Sigmoid colon (tissue), 7 donors: ENCODE measurements at places on chromosomes 12 and 14. TPM values are rescaled to one million over a fixed set of nuclear protein-coding genes. Genes with fewer than 3 reads are reported as not detected.

DNA sequence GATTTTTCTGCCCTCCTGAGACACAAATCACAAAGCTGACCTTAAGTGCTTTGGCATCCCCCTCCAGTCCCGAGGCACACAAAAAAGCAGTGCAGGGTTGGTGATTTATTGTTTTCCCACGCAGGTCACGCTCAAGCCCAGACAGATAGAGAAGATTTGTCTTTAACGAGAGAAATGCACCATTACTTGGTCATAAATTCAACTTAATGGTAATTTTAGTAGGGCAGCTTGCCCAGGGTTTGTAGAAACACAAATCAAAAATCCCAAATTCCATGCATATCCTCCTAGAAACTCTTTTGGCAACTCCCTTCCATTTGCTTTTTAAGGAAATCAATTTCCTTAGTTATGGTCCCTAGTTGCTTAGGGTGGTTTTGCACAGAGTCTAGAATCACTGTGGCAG is 132.6 kb downstream of the IGF1 start:
- H3K27me3 ChIP-seq, result no peaks in the 10 kb centered on the region
- no peaks in the 10 kb centered on the region for H3K36me3 ChIP-seq
- DNase-seq, result no peak

GRCh38 chr12:113351089-113351488 is 7.3 kb upstream of the PLBD2 start:
- H3K27ac ChIP-seq, result no peak overlapping the region
- DNase-seq, result no peak
- H3K4me1 ChIP-seq, result no peaks in the 10 kb centered on the region
- H3K27me3 ChIP-seq, result no peaks in the 10 kb centered on the region

GRCh38 chr12:44465139-44465538 is 411.0 kb downstream of the NELL2 start:
- no peak overlapping the region for H3K27ac ChIP-seq
- no peaks in the 10 kb centered on the region for H3K4me1 ChIP-seq
- no peaks in the 10 kb centered on the region for H3K36me3 ChIP-seq
- no peaks in the 10 kb centered on the region for H3K27me3 ChIP-seq
- H3K4me3 ChIP-seq, result no peak overlapping the region

The GPR132 gene
- 1.8 TPM for total RNA-seq
